ENCODE measurements at places on chromosomes 4 and X.

- no peak for DNase-seq
Measured at GRCh38 chr4:1202526-1203011, 30.2 kb upstream of the SPON2 start.

- no peak for DNase-seq
Measured at GRCh38 chr4:8464381-8464780, 23.8 kb downstream of the TRMT44 start.

GRCh38 chrX:1109580-1110119 lies 102.8 kb downstream of the CRLF2 start:
- no peak for DNase-seq

DNA sequence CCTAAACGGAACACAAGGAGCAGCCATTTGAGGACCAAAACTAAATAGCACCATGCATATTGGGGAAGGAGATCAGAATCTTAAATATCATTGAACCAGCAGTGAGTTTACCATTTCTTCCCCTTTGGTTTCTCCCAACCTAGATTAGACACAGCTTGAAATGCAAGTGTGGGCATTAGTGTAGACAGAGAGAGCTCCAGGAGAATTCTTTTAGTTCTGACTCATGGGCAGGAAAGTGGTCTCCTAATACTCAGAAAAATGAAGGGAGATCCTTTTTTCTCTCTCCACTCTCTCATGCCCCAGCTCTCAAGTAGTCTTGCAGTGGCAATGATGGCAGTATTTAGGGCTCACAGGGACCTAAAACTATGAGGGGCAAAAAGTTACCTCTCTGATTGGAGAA lies 567.9 kb downstream of the INPP4B start:
- no peak for DNase-seq

DNA sequence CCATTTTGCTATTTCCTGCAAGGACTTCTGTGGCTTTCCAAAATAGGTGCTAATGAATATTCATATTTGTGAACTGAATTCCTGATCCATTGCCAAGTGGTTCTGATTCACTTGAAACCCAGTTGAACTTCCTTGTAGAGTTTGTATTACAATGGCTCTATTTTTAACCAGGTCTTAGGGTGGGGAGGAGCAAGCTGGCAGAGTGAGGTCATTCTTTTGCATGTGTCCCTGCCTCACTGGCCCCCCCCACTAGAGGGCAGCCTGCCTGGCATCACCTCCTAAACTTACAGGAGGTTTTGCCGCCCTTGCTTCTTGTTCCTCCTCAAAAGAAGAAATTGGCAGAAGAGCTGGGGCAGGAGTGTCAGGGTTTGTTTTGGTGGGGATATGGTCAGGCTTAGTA lies 10.5 kb downstream of the PTTG2 start:
- DNase-seq = no peak

- no peak for DNase-seq
Measured at GRCh38 chrX:96906741-96907140, 23.0 kb downstream of the RPA4 start.

- DNase-seq = no peak
Measured at GRCh38 chrX:103367502-103367901, 8.8 kb upstream of the BEX3 start.

DNA sequence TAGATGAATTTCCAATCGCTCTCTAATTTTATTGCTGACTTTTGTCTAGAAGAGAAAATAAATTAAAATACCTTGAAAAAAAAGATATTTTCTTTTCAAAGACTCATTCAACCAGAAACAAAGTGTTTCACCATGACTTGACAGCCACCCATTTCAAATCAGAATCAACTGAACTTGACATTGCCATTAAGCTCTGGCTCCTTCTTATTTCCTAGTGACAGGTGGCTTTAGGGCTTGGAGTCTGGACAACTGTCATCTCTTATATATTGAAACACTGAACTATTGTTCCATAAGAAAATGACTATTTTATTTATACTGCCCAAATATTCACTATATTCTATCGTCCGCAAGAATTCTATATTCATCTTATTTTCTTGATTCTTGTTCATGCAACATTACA lies 229.2 kb downstream of the SLC39A8 start:
- DNase-seq = no peak

DNA sequence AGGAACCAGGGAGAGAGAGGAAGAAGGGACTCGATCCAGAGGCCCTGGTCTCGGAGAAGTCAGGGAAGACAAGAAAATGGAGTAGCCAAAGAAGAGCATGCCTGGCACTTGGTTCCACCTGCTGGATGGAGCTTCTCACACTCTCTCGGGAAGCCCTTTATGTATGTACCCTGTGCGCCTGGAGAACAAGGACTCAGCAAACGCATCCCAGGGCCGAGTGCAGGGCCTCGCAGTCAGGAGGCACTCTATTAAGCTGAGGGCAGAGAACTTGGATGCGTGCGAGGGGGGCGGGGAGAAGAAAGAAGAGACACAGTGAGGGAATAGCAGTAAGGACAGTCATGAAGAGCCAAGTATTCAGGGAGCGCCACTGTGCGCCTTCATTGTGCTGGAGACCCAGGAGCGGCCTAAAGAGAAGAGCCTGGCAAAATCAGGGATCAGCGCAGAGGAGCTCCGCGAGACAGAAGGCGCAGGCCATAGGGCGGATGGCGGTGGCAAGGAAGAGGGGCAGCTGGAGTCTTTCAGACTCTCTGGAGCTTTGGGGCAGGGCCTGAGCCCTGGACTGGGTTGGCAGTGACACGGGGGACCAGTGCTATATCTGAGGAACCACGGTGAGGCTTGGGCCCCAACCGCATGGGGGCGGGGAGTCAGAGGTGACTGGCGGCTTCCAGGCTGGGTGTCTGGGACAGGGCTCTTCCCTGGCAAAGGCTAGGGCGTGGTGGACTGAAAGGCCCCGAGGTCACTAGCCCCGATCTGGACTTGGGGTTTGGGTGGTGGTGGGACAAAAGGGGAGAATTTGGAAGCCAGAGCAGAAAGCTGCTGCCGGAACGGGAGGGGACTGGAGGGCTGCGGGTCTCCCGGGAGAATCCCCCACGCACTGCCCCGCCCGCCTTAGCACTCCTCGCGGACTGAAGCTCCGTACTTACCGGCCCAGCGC lies 1.9 kb upstream of the SEPTIN6 start:
- no peak for DNase-seq

DNA sequence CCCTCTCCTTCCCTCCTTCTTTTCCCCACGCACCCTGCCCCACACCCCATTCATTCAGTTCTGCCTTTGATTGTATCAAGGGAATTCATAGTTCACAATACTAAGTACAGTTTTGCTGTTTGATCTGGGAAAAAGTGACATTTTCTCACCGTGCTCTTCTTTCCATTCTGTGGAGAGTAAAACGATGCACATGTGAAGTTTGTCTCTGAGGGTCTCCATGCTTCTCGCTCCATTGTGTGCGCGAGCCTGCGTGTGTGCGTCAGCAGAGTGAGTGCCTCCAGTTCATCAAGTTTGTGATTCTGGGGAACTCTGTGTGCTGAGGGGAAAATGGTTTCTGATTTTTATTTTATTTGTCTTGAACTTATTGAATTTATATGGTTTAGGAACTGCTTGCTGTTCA lies 1.9 kb downstream of the STK26 start:
- peak; percentile 12 for DNase-seq
